ENCODE measurements at places on chromosomes 2 and 18.

- DNase-seq = no peak
These were observed 56.4 kb upstream of the XIRP2 start for GRCh38 chr2:166831930-166832329.

GRCh38 chr2:66872986-66873754, 438.2 kb downstream of the MEIS1 start:
- no peak for DNase-seq

DNA sequence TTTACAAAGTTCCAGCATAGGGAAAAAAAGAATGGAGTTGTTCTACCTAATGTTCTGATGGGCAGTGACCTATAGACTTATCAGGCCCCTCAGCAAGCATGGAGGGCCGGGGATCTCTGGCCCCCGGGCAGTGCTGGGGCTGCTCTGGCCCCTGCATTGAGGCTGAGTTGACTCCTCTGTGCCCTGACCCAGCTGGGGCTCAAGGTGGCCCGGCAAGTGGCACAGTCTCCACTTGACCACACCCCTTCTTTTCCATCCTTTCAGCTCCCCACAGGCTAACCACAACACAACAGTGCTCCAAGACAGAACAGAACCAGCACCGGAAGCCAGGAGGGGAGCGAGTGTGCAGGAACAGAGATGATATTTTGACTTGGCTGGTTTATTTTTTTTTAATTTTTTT, 19.9 kb downstream of the TOGARAM2 start:
- DNase-seq = no peak

DNA sequence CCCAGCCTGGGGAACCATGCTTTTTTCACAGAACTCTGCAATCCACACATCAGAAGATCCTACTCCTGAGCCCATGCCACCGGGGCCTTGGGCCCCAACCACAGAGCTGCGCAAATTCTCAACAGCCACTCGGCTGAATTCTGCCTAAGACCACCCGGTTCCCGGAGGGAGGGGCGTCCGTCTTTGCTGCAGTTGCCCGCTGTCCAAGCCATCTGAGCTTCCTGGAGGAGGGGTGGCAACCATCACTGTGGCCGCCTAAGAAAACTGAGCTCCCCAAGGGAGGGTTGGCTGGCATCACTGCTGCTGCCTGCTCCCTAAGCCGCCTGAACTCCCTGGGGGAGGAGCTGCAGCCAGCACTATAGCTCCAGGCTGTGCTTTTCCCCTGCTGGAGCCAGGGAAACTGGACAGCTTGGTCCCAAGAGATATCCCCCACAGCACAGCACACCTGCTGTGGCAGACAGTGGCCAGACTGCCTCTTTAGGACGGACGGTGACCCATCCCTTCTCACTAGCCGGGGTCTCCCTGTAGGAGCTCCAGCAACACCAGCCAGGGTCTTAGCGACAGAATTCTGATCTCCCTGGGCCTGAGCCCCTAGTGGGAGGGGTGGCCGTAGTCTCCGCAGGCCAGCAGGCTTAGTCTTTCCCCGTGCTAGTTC, 1411.6 kb upstream of the CDH2 start:
- no peak for DNase-seq

DNA sequence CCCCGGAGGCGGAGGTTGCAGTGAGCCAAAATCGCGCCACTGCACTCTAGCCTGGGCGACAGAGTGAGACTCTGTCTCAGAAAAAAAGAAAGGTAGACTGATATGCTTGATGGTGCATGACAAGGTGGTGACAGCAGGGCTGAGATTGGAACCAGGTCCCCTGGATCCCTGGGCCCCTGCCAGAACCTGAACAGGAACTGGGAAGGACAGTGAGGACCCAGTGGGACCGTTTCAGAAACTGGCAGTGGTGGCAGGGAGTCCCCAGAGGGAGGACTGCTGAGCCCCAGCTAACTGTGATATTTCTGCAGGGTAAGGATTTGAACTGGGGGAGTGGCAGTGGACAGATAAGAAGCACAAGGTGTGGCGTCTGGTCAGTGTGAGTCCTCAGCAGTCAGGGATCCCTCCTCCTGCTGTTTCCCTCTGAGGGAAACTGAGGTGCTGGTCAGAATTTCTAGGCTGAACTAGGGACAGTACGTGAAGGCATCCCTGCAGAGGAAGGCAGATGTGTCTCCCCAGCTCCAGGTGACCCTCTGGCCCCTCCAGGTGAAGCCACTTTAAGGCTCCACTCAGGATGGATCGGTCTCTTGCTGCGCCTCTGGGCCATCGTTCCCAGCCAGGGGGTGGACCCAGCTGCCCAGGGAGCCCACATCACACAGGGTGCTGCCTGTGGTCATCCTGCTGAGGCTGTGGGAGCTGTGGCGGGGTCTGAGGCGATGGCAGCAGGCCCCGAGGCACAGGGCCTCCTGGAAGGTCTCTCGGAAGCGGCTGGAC, 5.6 kb downstream of the NMUR1 start:
- DNase-seq = no peak

GRCh38 chr2:218823196-218823855, 8.3 kb downstream of the PRKAG3 start:
- no peak for DNase-seq

DNA sequence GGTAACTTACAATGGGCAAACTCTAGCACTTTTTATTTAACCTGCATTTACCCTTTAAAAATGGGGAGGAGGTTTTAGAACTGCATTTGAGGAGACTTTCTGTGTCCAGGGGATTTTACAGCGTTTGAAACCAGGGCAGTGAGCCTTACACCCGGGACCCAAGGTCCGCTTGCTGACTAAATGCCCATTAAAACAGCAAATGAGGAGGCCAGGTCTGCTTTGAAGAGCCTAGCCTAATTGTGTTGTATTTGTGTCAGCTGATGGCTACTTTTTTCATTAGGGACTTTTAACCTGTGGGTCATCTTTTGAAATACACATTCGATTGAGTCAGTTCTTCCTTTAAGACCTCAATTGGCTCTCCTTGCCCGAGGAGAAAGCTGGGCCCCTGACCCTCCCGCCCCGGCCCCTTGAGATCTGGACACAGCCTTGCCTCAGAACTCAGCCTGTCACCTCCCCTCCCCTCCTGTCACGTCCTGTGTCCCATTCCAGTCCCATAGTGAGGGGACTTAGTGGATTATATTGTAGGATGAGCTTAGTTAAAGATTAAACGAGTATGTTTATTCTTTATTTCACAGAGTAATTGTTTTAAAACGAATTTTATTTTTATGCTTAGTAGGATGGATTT, 69.0 kb downstream of the KLHL29 start:
- DNase-seq = no peak

DNA sequence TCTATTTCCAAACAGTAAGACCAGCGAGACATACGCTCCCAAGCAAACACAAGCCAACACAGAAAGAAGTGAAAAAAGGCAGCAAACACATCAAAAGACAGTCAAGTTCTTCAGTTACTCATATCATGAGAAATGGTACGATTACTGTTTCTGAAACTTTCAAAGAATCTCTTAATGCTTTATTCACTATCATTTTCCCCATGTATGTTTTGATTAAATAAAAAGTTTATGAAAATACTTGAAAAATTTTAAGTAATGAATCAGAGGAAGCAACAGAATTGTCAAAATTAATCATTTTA, 114.9 kb downstream of the HDAC4 start:
- DNase-seq = no peak

- no peak for DNase-seq
These were observed 259.1 kb downstream of the LTBP1 start for GRCh38 chr2:33205693-33206434.

DNA sequence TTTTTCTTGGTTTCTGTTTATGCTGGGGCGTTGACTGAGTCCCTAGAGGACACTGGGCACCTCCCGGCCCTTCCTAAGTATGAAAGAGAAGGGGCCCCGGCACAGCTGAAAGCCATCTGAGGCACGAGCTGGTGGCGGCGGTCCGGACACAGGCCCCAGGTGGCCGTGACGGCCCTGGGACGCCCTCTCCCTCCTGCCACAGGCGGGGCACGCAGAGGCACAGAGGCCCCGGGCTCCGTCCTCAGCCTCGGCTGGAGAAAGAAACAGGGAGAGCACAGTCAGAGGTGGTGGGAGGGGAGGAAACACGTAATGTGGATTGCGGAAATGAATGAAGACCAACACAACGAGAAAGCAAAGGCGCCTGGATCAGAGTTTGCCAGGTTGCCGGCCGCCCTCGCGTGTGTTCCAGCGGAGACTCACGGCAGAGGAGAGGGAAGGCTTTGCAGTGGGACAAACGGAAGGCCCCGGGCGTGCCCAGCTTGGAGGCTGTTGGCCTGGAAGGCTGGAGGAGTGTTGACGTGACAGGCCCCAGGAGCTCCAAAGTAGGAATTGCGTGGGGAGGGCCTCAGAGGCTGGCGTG, 119.1 kb downstream of the PTGR3 start:
- no peak for DNase-seq

DNA sequence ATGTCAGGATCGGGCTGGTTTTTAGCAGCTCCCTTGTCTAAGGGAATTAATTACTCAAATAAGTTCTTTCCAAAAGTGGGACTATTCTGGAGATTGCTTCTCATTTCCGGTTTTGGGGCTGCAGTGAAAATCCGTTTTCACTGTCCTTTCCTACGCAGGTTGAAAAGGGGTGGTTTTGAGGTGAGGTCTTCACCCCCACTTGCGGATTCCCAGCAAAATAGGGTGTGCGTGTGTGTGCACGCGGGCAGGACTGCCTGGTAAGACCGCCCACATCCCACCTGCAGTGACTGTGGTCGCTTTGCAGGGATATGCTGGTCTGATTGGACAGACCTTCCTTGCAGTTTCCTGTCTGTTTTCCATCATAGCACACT, 472 bp upstream of the PLEKHM3 start:
- no peak for DNase-seq

DNA sequence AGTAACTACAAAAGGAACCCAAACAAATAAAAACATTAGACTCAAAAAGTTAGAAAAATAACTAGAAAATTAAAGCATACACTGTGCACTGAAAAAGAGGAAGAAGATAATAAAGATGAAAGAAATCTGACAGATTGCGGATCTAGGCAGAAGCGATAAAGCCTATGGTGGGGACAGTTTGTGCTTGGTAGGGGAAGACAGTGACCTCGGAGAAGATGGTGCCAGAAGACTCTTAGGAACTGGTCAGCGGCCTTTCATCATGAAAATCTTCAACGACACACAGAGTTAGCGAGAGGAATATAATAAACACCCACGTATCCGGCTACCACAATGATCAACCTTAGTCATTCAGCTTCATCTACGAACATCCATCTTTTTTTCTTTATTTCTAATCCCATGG, 180.5 kb downstream of the HDAC4 start:
- DNase-seq = no peak

GRCh38 chr2:6492573-6492972, 373.1 kb downstream of the CMPK2 start:
- no peak for DNase-seq

- DNase-seq = no peak
These were observed 99.9 kb downstream of the SPATS2L start for GRCh38 chr2:200406379-200406778.

DNA sequence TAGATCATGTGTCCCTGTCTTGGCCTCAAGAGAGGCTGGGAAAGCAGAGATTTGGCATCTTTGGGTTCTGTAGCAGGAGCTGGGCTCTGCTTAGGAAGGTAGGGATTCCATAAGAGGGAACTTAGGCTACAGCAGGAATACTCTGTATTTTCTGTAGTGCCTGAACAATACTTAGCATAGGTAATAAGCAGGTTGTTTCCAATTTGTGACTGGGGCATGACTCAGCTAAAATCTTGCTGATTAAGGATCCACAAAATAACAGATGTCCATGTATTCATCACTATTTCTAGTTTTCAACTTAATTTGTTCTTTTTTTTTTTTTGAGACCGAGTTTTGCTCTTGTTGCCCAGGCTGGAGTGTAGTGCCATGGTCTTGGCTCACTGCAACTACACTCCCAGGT, 68.5 kb downstream of the SMAD4 start:
- no peak for DNase-seq

GRCh38 chr2:128660836-128661235, 342.2 kb upstream of the HS6ST1 start:
- no peak for DNase-seq

Measured in endothelial cell (in vitro differentiated cells).